ENCODE measurements at places on chromosomes 7 and 10.

- DNase-seq = no peak
Observed at GRCh38 chr10:89554433-89554832, 19.0 kb upstream of the SLC16A12 start.

- DNase-seq = no peak
Observed at GRCh38 chr10:30155401-30155800, 96.0 kb upstream of the JCAD start.

DNA sequence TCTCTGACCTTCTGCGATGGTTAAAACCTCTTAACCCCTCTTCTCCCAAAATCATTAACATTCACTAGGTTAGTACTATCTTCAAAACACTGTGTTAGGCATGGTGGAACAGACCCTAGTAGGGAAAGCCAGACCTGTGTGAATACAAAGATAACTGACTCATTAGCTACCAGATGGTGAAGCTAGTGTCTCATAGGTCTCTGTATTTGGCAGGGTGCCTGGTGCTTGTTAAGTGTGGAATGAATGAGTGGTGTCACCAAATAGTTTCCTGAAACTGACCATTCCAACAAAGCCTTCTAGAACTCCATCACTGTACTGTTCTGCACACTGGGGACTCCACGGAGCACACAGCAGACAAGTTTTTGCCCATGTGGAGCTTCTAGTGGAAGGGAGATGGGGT, 27.7 kb upstream of the TM9SF3 start:
- DNase-seq = no peak

DNA sequence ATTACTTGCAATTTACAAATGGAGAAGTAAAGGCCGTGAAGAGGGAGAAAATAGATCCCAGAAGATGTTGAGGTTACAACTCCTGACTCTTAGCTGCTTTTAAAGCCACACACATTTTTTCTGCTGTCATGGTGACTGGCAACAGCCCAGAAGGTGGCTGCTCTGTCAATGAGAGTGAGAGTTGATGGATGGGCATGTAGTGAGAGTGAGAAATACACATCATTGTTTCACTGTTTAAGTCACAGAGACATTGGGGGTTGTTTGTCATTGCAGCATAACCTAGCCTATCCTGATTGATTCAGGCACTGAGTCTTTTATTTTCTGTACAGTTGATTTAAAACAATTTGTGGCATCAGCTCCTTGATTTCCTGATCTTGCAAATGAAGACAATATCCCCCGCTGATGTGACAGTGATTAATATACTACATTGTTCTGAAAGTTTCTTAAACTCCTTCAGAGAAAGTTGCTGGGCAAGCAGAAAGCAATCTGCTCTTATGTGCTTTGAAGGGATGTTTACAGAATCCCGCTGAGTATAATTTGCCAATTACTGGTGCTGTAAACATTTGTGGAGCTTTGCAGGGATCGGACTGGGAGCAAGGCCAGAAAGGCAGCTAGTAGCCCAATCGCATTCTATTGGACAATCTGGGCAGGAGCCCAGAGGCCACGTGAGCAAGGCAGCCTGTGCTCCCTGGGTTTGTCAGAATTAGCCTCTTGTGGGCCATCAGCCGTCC, 229.6 kb downstream of the PRPF18 start:
- DNase-seq = peak; percentile 58

- DNase-seq = no peak
Observed at GRCh38 chr10:78042058-78042751, 8.5 kb downstream of the RPS24 start.

GRCh38 chr10:142371-142770, 7.1 kb downstream of the ZMYND11 start:
- DNase-seq = no peak
